ENCODE measurements at places on chromosomes 7 and 10.
A peak's percentile ranks its signal among the peaks of the same experiment; 100 is the strongest.

- peak; percentile 11 for DNase-seq
Observed at GRCh38 chr10:83274088-83274487, 865.2 kb upstream of the GHITM start.

DNA sequence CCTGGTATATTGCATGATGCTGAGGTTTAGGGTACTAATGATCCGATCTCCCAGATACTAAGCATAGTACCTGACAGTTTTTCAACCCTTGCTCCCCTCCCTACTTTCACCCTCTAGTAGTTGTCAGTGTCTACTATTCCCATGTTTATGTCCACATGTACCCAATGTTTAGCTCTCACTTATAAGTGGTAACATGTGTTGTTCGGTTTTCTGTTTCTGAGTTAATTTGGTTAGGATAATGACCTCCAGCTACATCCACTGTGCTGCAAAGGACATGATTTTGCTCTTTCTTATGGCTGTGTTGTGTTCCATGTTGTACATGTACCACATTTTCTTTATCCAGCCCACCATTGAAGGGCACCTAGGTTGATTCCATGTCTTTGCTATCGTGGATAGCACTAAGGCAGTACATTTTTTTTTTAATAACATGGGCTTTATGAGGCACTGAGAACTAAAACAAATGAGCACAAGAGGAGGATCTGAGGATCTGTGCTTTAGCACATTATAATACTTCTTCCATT lies 28.1 kb downstream of the ITGB8 start:
- DNase-seq, result no peak

GRCh38 chr10:8410506-8410905 lies 356.0 kb downstream of the GATA3 start:
- DNase-seq, result no peak

GRCh38 chr10:121302541-121303180 lies 295.6 kb downstream of the FGFR2 start:
- no peak for DNase-seq

DNA sequence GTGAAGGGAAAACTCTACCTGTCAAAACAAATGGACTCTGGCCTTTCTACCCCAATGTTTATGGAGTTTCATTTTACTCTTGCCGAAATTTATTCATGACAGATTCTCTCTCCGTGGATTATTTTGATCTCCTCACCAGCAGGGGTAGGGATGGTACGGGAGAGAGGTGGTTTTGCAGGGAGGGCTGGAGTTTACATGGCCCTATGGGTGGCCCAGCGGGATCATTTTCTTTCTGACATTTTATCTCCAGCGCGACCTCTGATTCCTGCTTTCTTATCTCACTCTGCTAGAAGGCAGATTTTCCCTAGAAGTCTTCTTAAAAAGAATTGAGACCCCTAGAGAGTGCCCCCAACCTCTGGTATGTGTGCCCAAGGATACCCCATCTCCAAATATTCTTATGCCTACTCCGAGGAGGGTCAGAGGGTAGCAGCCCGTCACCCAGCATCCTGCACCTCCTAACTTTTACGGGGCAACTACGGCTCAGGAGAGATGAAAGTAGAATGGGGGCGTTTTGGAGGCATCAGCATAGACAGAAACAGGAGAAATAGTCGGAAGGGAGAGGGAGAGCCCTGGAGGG lies 10.1 kb upstream of the GATA3 start:
- DNase-seq, result no peak

GRCh38 chr10:44980309-44981171 lies 1.9 kb upstream of the DEPP1 start:
- no peak for DNase-seq

DNA sequence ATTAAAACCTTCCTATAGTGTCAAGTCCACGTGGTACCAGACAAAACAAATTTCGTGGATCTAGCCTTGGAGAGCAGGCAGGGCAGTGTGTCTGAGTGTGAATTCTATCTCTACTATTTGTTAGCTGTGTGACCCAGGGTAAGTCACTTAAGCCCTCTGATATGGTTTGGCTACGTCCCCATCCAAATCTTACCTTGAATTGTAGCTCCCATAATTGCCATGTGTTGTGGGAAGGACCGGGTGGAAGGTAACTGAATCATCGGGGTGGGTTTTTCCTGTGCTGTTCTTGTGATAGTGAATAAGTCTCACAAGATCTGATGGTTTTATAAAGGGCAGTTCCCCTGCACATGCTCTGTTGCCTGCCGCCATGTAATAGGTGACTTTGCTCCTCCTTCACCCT lies 2.8 kb upstream of the NPFFR1 start:
- no peak for DNase-seq

- no peak for DNase-seq
Observed at GRCh38 chr7:30805081-30805691, 34.0 kb downstream of the MINDY4 start.

DNA sequence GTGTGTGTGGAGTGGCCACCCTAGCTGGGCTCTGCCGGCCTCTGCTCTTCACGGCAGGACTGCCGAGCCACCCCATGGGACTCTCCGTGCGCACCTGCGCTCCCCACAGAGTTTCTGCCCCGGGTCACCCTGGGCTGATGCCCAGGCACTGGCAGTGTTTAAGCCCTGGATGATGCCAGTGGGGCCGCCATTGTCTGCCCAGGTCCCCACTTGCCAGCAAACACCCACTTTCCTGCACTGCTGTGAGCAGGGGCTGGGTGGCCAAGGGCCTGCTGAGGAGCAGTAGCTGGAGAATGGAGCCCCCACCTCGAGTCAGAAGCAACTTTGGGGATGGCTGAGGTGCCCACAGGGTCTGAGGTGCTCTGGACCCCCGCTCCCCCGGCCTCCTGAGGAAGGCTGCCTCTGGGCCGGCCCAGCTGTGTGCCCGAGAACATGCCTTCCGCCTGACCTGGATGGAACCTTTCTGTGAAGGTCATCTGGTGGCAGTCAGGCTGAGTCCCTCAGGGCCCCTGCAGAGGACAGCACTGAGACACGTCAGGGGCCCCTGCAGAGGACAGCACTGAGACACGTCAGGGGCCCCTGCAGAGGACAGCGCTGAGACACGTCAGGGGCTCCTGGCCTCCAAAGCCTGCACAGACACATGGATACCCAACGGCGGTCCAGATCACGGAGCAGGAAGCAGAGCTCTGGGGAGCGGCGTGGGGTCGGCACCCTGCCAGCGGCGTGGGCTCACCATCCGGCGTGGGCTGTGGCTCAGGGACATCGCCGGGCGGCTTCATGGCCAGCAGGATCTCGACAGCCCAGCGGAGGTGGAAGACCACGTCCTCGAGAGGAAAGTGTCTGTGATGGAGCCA lies 62.0 kb downstream of the CFAP46 start:
- DNase-seq, result no peak

DNA sequence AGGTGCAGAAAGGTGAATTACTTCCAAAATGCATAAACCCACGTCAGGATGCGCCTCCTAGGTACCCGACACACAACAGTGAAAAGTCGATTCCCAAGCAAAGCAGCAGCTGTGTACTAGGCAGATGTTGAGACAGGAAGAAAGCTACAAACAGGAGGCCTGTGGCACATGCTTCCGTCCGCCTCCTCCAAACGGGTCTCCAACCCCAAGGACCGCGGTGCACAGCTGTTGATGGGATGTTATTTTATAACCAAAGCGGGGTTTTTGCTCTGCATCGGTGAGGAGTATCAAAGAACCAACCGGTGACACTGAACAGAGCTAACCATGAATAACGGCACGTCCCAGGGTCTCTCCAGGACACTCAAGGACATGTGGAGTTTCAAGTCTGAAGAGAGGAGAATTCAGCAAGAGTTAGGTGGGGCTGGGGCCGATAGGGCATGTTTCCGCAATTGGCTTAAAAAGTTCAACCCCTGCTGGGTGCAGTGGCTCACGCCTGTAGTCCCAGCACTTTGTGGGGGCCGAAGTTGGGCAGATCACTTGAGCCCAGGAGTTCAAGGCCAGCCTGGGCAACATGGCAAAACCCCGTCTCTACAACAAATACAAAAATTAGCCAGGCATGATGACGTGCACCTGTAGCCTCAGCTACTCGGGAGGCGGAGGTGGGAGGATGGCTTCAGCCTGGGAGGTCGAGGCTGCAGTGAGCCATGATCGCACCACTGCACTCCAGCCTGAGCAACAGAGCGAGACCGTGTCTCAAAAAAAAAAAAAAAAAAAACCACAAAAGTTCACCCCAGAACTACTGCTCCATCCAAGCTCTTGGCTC lies 108.0 kb downstream of the SMURF1 start:
- no peak for DNase-seq

DNA sequence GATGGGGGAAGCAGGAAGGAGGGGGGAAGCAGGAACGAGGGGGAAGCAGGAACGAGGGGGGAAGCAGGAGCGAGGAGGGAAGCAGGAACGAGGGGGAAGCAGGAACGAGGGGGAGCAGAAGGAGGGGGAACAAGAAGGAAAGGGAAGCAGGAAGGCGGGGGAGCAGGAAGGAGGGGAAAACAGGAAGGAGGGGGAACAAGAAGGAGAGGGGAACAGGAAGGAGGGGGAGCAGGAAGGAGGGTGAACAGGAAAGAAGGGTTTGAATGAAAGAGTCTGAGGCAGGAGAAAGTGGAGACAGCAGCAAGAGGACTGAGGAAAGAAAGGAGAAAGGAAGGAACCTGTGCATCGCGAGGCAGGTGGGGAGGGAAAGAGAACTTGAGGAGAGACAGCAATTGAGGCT lies 256.6 kb downstream of the PTEN start:
- DNase-seq, result no peak

GRCh38 chr10:63553473-63553872 lies 32.3 kb downstream of the REEP3 start:
- peak; percentile 38 for DNase-seq

DNA sequence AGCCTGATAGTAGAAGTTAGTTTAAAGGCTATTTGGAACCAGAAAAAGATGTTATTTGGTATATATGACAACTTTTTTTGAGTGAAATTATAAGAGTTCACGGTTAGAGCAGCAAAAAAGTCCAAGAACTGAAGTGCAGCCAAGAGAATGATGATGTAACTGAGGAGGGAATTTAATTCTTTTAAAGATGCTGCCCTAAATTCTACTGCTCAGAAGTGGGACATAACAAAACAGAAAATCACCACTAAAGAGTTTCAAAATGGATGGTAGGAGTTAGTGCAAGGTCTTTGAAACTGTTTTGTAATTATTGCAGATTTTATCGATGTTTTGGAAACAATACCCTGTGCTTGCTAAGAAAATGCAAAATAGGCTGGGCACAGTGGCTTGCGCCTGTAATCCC lies 6.5 kb downstream of the SAMD8 start:
- DNase-seq, result peak; percentile 18

- DNase-seq, result peak; percentile 22
Observed at GRCh38 chr7:35605760-35606159, 89.2 kb downstream of the HERPUD2 start.

DNA sequence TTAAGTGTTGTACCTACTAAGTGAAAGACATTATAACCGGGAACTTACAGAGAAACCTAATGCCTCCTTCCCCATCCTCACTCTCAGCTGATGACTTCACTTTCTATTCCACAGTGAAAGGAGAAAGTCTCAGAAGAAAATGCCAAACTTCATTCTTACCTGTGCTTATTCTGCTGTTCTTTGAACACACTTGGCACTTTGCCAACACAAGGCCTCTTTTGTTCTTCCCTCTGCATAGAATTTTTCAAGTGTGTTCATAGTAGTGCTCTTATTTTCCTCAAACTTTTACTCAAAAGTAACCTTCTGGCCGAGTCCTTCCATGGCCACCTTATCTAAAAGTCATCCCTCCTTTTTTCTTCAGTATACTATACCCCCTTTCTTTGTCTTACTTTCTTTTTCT lies 59.4 kb upstream of the ETV1 start:
- no peak for DNase-seq

- DNase-seq, result no peak
Observed at GRCh38 chr7:86407291-86407690, 236.4 kb upstream of the GRM3 start.

DNA sequence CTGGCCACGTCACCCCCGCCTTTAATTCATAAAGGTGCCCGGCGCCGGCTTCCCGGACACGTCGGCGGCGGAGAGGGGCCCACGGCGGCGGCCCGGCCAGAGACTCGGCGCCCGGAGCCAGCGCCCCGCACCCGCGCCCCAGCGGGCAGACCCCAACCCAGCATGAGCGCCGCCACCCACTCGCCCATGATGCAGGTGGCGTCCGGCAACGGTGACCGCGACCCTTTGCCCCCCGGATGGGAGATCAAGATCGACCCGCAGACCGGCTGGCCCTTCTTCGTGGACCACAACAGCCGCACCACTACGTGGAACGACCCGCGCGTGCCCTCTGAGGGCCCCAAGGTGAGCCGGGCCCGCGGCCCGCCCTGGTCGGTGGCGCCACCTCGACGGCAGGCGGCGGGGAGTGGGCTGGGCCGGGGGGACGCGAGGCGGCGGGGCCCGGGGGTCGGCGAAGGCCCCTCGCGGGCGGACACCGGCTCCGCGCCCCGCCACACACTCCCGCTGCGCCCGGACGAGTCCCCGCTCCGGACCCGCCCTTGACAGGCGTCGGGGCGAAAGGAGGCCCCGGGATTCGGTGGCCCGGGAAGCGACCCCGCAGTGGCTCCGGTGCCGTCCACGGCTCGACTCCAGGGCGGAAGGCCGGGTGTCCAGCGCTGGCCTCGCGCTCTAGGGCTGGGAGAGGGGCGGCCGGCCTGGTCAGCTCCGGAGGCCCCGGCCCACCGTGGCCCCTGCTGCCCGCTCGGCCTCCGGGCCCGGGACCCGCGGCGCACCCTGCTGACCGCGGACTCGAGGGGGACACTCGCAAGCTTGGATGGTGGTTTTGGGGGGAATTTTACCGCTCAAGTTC lies 557 bp downstream of the BAG3 start:
- DNase-seq, result no peak

Measured in fibroblast of skin of scalp (primary cell).